ENCODE measurements at places on chromosomes 7 and 10.

DNA sequence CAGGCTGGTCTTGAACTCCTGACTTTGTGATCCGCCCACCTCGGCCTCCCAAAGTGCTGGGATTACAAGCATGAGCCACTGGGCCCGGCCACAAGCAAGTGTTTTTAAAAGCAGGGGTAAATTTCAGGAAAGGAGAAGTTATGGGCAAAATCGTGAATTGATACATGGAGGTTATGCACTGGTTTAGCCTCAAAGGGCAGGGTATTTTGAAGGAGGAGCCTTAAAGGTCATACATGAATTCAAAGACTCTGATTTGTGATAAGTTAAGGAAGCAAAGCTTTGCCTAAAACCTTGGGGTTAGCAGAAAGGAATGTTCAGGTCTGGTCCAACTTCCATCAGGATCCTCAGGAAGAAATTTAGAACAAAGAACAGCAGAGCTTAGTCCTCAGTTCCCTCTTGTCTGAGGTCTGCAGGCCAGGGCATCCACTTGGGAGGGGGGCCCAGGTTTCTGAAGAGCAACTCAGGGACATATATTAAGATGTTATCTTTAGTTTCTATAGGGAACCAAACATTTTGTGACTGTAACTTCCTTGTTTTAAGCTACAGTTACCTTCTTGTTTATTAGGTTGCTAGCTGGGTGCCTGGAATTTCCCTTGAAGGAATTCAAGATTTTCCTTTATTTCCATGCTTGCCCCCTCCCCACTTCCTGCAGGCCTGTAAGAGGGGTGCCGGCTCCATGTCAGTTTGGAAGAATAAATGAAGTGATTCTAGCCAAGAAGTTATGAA, 2.8 kb upstream of the REPIN1 start:
- peaks cover 30% of the 10 kb centered on the region for H3K4me1 ChIP-seq
- no peaks in the 10 kb centered on the region for H3K27me3 ChIP-seq
- no peak overlapping the region for H3K4me3 ChIP-seq
- peak overlapping the region; percentile 4 for H3K27ac ChIP-seq

DNA sequence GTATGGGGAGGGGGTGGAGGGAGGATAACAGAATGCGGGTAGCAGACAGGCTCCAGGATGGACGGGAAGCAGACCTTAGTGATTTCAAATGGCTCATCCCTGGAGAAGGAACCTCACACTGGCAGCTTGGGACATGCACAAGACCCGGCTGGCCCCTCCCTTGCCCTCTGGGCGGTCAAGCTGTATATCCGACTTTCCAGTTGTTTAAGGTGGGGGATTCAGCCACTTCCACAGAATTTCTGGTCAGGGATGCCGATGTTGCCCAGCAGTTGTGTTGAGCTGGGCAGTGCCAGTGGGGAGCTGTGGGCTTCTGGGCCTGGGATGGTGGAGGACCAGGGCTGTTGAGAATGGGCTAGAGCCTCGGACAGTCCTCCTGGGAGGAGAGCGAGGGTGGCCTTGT, 38.8 kb downstream of the GBX1 start:
- peaks cover 29% of the 10 kb centered on the region for H3K4me1 ChIP-seq
- no peak overlapping the region for H3K27ac ChIP-seq
- H3K36me3 ChIP-seq, result peaks cover 87% of the 10 kb centered on the region
- no peak for DNase-seq
- H3K27me3 ChIP-seq, result no peaks in the 10 kb centered on the region

DNA sequence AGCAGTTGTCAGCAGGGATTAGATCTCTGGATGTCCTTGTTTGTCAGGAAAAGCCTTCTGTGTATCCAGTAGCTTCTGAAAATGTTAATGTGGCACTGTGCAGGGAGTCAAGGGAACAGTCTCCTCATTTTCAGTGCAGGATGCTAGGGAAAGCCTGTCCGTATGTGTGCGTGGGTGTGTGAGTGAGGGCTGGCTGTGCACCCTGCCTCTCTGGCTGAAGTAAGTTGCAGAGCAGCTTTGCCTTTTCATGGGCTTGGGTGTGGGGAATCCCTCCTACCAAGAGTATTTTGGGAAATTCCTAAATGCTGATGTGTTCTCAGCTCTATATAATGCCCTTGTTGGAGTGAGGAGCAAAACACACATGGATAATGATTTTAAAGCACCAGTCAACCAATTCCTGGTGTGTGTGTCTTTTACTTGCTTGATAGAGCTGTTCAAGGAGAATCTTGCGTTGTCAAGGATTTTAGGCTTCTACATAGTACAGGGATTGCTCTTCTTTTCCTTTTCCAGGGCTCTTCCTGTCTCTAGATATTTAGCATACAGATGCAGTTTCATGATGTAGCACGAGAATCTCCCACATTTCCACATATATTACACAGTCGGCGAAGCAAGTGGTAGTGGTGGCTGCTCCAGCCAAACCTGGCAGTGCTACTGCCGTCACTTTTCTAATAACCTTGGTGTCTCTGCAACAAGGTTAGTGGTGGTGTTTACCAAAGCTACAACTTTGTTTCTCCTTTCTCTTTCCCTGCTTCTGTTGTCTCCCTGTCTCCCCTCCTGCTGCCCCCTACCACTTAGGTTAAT, 92.8 kb downstream of the MCU start:
- H3K27me3 ChIP-seq, result no peaks in the 10 kb centered on the region
- H3K4me1 ChIP-seq, result no peaks in the 10 kb centered on the region
- no peak for DNase-seq
- H3K36me3 ChIP-seq, result no peaks in the 10 kb centered on the region
- H3K27ac ChIP-seq, result peak overlapping the region; percentile 19

DNA sequence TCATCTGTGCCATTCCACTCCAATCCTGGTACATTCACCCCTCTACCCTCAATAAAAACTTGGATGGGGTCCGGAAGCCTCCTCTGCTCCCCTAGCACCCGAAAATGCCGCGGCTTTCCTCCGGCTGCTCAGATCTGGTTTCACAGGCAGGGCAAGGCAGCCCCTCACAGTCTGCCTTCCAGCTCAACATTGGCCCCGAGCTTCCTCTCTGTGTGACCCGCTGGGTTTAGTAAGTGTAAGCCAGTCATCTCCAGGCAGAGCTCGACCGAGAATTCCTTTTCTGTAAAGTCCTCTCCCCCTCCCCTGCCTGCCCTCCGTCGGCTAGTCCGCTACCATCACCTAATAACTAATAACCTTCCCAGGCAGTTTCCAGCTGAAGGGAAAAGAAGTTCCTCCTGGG, 3.4 kb downstream of the INHBA start:
- H3K36me3 ChIP-seq, result no peaks in the 10 kb centered on the region
- peak overlapping the region; percentile 68 for H3K27ac ChIP-seq
- DNase-seq, result no peak
- H3K27me3 ChIP-seq, result peaks cover 39% of the 10 kb centered on the region

DNA sequence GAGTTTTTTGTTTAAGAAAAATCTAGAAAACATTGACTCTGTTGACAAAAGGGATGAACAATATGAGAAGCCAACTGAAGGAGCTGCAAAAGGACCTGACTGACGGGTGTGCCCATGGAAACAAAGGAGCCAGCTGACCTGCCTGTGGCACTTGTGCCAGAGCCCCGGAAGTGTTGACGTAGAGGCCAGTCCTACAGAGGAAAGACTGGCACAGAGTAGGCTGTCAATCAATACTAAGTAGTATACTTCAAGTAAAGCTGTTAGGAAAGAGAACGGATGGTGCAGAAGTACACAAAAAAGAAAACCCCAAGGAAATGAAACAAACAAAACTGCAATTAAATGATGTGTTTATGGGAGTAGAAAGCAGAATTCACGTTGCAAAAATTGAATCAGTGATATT, 19.0 kb upstream of the ABI1 start:
- H3K36me3 ChIP-seq, result no peaks in the 10 kb centered on the region
- no peak overlapping the region for H3K4me3 ChIP-seq
- no peaks in the 10 kb centered on the region for H3K4me1 ChIP-seq
- no peak overlapping the region for H3K27ac ChIP-seq
- H3K27me3 ChIP-seq, result no peaks in the 10 kb centered on the region
- no peak for DNase-seq

DNA sequence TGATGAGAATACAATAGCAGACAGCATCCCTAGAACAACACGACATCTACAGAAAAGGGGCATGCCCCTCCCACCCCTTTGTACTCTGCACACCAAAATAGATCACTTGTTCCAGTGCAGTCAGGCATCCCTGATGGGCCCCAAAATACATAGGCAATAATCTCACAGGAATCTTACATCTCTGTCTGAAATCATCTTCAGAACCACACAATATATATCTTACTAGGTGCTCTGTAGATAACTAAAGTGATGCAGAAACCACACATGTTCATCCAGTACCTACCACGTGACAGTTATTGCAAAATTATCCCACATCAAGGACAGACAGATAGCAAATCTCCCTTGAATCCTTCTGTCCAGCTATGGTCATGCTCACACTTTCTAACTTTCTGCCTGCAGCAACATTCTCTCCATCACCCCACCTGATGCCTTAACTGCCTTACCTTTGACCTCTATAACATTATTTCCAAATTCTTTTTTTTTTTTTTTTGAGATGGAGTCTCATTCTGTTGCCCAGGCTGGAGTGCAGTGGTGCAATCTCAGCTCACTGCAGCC, 30.7 kb downstream of the ST8SIA6 start:
- H3K27me3 ChIP-seq, result no peaks in the 10 kb centered on the region
- H3K4me3 ChIP-seq, result no peak overlapping the region
- no peak for DNase-seq
- no peaks in the 10 kb centered on the region for H3K36me3 ChIP-seq
- no peaks in the 10 kb centered on the region for H3K4me1 ChIP-seq

- no peak overlapping the region for H3K4me3 ChIP-seq
- H3K27me3 ChIP-seq, result no peaks in the 10 kb centered on the region
- DNase-seq, result no peak
- no peak overlapping the region for H3K27ac ChIP-seq
- no peaks in the 10 kb centered on the region for H3K36me3 ChIP-seq
- H3K4me1 ChIP-seq, result no peaks in the 10 kb centered on the region
Measured at GRCh38 chr10:113414543-113414942, 138.3 kb upstream of the HABP2 start.

DNA sequence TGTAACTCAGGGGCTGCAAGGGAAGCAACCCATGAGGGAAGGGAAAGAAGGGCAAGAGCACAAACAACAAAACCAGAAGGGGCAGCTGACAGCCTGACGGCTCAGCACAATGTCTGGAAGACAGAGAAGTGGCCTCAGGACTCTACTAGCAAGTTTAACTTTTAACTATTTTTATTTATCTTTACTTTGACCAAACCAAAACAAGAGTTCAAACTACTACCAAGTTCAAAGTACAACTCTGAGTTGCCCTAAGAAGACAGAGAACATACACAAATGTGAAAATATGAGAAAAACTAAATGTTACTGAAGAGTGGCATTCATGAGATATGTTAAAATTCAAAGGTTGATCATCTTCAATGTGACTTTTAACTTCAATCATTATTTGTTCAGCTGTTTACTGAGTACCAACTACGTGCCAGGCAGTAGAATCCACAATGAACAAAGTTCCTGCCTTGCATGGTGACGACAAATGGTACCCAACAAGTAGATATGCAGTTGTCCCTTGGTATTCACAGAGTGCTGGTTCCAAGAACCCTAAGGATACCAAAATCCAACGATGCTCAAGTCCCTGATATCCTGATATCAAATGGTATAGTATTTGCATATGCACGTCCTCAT, 19.7 kb downstream of the NUDCD3 start:
- peaks cover 3% of the 10 kb centered on the region for H3K4me1 ChIP-seq
- H3K27ac ChIP-seq, result peak overlapping the region; percentile 36
- H3K4me3 ChIP-seq, result no peak overlapping the region
- DNase-seq, result no peak
- H3K27me3 ChIP-seq, result no peaks in the 10 kb centered on the region

DNA sequence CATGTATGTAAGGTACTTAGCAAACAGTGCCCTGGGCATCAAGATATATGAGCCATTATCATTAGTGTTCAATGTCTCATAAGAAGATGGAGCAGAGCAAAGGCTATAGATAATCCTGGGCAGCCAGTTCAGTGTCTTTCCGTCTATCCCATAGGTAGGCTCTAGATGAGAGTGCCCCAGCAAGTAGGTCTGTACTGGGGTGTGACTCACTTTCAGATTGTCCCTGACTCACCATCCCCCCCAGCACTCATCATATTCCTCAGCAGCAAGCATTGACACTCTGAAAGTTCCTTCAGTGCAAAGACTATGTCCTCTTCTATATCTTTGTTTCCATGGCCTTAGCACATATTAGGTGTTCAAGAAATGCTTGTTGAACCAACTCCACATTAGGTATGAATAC, 20.0 kb upstream of the FAM204A start:
- H3K4me3 ChIP-seq, result no peak overlapping the region
- H3K27me3 ChIP-seq, result no peaks in the 10 kb centered on the region
- no peaks in the 10 kb centered on the region for H3K4me1 ChIP-seq
- no peaks in the 10 kb centered on the region for H3K36me3 ChIP-seq

DNA sequence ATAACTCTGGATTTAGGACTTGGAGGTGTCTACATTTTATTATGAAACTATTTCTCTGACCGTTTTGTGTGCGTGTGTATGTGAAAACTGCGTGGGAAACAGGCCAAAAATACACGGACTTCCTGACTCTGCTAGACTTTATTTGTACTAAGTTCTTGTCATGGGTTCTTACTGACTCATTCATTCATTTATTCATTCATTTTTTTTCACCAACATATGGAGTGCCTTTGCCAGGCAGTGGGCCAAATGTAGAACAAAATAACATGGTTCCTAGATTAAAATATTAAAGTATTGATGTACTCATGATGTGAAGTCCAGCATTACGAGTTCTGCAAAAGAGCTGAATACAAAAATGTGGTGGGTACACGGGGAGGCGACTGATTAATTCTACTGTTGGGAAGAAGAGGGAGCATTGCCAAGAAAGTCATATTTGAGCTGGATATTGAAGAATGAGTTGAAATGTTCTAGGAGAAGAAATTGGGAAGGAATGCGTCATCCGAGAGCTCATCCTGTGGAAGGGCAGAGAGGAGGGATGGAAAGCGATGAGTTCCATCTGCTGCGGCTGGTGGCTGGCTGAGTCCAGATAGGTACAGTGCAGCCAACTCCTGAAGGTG, 24.6 kb downstream of the CACNB2 start:
- H3K27me3 ChIP-seq, result no peaks in the 10 kb centered on the region
- peaks cover 2% of the 10 kb centered on the region for H3K36me3 ChIP-seq
- H3K4me3 ChIP-seq, result no peak overlapping the region

- H3K27me3 ChIP-seq, result no peaks in the 10 kb centered on the region
- no peak overlapping the region for H3K27ac ChIP-seq
- no peaks in the 10 kb centered on the region for H3K4me1 ChIP-seq
- no peak for DNase-seq
Measured at GRCh38 chr7:142855756-142856564, 1.1 kb downstream of the EPHB6 start.

DNA sequence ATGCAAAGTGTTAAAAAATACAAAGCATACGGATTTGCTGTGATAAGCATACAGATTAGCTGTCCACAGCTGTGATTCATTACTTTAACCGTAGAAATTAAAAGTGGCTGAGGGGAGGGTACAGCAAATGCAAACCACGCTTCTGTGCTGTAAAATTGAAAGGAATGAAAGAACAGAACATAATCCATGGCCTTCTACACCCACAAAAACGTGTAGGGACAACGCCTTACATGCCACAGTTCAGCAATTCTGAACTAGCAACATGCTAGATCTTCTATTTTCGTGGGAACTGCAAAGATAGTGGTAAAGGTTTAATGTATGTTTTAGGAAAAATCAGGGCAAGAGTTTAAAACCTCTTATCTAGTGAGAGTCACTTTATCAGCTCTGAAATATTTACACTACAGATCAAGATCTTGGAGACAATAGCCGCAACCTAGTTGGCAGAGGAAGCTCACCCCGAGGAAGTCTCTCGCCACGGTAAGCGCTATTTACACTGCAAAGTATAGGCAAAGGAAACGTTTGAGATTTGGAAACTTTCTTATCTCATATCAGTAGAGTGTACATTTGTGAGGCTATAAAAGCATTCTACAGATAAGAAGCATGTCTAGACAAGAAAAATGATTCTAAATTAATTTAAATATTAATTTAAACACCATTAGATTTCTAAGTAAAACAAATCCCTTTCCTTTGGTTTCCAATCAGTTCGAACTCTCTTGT, 193.6 kb downstream of the MLLT10 start:
- H3K36me3 ChIP-seq, result no peaks in the 10 kb centered on the region
- H3K27me3 ChIP-seq, result no peaks in the 10 kb centered on the region
- no peak overlapping the region for H3K27ac ChIP-seq
- no peak overlapping the region for H3K4me3 ChIP-seq
